ENCODE measurements at places on chromosomes 2 and 18. TPM values are rescaled to one million over a fixed set of nuclear protein-coding genes. Genes with fewer than 3 reads are reported as not detected.
A peak's percentile ranks its signal among the peaks of the same experiment; 100 is the strongest.

RUFY4 gene
- total RNA-seq = not detected

BZW1 gene
- total RNA-seq = 72.2 TPM

TRAK2 gene
- 163 TPM for total RNA-seq

RGPD3 gene
- total RNA-seq = 0.08 TPM

CCDC74A gene
- 0.35 TPM for total RNA-seq

CMPK2 gene
- 2.7 TPM for total RNA-seq

SLC4A3 gene
- total RNA-seq = 503 TPM

SGO2 gene
- 1.3 TPM for total RNA-seq

SNTG2 gene
- 0.73 TPM for total RNA-seq

KCNIP3 gene
- 8.4 TPM for total RNA-seq

ALPP gene
- not detected for total RNA-seq

C2orf72 gene
- 0.05 TPM for total RNA-seq

COL4A3 gene
- total RNA-seq = 5.8 TPM

SPATA3 gene
- not detected for total RNA-seq

DCDC2C gene
- total RNA-seq = not detected

DSC3 gene
- total RNA-seq = not detected

MYO5B gene
- total RNA-seq = 0.38 TPM

FNDC4 gene
- total RNA-seq = 2.0 TPM

FIGN gene
- total RNA-seq = 13.5 TPM

DNA sequence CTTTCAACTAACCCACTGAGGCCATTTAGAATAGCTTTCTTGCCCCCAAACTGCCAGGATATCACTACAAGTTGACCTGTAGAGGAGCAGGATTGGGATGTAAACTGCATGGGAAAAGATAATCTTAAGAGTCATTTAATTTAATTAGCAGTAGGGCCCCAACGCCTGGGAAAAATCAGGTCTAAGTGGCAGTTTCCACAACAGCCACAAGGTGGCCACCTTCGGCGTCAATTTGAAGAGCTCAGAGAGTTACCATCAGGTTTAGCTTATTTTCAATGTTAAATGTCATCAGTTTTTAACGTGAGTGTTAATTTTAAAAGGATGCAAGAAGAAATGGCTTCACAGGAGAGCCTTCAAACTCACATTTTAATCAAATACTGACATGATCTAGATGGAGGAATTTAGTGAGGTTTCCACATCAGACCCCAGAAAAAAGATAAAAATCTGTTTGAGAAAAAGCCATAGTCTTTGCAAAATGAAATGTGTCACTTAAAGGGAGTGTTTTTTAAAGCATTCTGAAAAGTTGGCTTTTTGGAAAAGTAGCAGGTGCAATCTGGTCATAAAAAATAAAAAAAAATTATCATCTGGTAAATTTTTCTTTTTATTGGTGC lies 77.3 kb upstream of the UPP2 start:
- peak; percentile 62 for DNase-seq

DNA sequence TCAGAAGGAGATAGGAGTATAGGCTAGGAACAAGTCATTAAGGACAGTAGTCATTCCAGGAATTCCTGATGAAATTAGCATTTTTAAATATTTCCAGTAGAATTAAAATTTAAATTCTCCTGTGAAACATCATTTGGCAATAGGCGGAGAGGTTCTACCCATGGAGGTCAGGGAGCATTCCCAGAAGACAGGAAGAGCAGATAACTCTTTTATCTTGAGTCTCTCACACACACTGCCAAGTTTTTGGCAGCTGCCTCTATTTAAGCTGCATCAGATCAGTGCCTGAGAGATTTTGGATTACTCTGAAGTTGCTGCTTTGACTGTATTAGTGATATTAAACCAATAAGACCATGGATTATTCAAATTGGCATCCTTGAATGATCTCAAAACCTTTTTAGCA lies 714.7 kb downstream of the EPHA4 start:
- DNase-seq = no peak

- DNase-seq = no peak
These were observed 113.9 kb upstream of the CCDC68 start for GRCh38 chr18:55073116-55073515.

DNA sequence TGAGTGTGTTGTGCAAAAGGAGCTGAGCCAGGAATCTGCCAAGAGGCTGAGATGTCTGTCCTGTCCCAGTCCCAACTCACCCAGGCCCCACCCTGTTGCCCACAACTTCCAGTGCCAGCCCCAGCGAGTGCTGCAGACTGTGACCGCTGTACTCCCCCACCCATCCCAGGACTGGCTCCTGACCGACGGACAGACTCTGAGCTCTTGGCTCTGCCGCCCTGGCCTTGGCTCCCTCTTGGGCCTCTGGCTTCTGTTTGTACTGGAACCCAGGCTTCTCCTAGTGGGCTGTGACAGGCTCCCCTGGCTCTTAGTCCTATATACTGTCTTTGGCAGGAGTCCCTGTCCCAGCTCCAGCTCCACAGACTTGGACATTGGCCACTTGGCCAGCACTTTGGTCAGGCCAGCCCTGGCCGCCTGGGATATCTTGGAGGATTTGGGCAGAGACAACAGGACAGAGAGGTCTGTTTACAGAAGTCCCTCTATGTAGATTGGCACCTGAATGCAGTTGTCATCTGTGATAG lies 41.1 kb downstream of the ACOXL start:
- peak; percentile 90 for DNase-seq

GRCh38 chr18:55076643-55077218 lies 117.5 kb upstream of the CCDC68 start:
- DNase-seq = no peak

DNA sequence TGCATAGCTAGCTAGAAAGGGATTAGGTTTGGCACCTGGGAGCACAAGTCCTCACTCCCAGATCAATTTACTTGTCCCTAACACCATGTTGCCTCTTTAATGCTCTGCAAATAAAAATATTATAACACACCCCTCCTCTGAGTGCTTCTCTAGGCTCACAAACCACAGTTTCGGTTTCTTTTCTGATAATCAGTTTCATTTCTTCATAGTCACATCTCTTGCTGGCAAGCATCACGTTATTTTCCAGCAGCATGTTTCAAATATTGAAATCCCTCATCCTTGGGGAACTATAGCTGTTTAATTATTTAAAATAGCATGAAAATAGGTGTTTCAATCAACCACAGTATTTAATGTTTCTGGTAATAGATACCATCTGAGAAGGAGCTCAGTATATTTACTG lies 13.9 kb upstream of the SMCHD1 start:
- DNase-seq = no peak

DNA sequence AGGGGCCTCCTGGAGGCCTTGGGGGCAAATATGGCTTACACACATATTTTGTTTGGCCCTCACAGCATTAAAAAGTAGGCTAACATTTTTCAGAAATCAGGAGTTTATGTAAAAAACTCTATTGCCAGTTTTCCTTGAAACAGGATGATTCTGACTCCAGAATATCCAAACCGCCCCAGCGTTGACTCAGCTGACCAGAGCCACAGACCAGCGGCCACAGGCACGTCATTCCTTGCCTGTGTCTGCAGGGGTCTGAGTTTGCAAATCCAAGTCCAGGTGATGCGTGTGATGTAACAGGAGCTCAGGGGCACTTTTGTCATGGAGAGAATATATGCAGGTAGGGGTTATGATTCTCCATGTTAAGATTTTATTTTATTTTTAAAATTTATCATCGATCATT lies 79.4 kb upstream of the ALKAL2 start:
- DNase-seq = no peak

GRCh38 chr18:74489676-74490075 lies 6.5 kb upstream of the CNDP2 start:
- no peak for DNase-seq

DNA sequence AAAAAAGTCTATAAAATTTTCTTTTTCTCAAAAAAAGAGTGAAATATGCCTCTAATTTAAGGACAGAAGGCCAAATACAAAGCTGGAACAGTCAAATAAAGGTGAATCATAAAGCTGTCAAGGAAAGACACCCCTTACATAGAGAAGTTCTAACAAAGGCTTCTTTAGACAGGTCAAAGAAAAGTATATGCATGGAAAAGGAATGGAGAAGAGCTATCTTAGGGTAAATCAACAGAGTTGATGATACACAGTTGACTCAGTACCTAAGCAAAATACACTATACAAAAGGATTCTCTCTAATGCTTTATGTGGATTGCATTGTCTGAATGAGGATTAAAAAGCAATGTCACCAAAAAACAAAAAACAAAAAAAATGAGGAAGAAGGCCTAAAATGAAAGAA lies 214.8 kb downstream of the TXNL1 start:
- DNase-seq = no peak

DNA sequence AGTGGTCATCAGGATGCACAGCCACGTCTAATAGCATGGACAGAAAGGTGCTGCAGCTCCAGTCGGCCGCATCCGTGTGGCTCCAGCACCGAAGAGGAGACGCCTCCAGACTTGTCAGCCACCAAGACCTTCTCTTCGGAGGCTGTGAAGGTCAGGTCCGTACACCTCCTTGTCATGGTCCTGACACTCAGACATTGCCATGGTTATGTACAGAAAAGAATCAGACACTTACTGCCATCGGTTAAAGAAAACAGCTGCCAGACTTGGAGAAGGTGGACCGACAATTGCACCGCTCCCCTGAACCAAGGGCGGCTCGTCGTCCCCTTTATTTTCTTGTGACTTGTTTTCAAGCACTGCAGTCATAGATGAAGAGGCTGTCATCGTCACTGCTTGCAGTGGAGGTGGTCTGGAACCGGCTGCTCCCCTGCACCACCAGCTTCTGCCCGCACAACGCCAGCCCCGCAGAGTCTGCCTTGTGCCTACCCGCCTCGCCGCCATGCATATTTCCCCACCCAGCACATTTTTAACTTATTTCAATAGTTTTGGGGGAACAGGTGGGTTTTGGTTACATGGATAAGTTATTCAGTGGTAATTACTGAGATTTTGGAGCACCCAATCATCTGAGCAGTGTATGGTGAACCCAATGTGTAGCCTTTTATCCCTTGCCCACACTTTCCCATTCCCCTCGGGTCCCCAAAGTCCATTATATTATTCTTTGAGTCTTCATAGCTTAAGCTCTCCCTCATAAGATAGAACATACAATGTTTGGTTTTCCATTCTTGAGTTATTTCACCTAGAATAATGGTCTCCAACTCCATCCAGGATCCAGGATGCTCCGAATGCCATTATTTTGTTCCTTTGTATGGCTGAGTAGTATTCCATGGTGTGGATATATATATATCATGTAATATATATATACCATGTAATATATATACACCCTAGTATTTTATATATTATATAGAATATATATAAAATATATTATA lies 18.1 kb downstream of the FBXO48 start:
- no peak for DNase-seq

- DNase-seq = no peak
These were observed 11.2 kb downstream of the CFAP210 start for GRCh38 chr2:169683054-169683424.

DNA sequence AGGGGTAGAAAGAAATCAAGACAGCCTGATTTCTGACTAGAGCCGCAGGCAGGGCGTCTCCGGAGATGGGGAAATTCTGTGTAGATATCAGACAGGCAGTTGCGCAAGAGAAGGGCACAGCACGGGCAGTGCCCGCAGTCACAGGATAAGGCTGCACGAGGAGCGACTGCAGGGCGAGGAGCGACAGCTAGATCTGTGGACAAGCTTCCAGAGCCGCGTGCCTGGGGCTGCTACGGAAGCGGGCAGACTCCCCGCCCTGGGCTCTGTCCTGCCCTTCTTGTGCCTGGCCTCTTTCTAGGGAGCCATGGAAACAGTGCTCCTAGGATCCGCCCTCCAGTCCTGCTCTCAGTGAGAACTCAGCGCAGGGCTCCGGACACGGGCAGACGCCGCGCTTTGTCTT lies 12.6 kb downstream of the MC5R start:
- DNase-seq = no peak

GRCh38 chr18:5729983-5730699 lies 165.2 kb downstream of the TMEM200C start:
- DNase-seq = peak; percentile 73

GRCh38 chr18:36608107-36608506 lies 220.7 kb downstream of the TPGS2 start:
- DNase-seq = no peak

DNA sequence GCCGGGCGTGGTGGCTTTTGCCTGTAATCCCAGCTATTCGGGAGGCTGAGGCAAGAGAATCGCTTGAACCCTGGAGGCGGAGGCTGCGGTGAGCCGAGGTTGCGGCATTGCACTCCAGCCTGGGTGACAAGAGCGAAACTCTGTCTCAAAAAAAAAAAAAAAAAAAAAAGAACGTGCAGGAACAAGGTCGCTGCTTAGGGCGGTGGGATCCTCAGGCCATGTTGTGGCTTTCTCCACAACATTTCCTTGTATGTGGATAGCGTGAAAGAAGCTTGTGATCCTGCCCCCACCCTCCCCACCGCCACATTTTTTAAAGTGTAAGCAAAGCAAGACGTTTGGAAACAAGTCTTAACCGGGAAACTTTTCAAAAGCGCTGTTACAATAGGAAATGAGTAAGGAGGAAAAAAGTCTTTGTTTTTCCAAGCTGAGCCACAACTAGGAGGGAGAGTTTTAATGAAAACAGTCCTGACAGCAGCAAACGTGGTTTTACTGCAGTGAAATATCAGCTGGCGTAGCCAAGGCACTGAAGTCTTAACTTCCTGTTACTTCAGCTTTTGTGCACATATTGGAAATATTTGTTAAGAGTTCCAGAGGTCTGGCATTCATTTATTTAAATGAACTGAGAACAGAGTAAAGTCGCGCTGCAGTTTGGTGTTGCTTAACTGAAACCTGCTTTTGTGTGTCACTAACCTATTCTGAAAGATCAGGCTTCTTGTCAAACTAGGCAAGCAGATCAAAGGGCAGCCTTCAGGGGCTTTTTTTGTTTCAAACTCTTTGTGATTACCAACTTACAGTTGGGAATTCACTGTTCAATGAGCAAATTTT lies 3.8 kb downstream of the TGIF1 start:
- DNase-seq = peak; percentile 45

DNA sequence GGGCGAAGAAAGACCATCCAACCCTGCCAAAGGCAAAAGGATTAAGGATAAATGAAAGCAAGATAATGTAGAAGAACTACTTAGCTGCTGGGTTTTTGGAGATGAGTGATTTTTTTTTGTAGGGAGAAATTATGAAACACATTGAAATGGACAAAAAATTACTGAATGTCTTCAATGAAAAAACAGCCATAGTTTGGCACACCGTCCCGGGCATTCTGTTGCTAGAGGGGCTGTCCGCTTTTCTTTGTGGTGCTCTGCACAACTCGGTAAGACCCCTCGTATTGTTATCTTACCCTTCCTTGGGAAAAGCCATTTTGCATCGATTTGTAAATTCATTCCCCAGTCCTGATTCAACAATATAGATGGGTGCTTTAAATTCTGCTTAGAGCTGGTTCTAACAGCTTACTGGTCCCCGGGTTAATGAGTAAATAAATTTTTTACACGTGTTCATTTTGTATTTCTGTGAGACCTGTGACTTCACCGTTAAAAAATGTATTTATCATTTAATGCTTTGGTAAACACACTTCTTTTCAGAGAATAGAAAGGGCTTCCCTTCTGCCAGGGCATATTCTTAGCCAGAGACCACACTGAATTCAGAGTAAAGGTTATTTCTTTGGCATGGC lies 912 bp upstream of the LAPTM4A start:
- DNase-seq = no peak

GRCh38 chr2:146301287-146301686 lies 1543.5 kb upstream of the ACVR2A start:
- no peak for DNase-seq

GRCh38 chr18:55419132-55419946 lies 168.7 kb downstream of the TCF4 start:
- DNase-seq = no peak

GRCh38 chr2:202299712-202300111 lies 34.1 kb downstream of the NOP58 start:
- no peak for DNase-seq

GRCh38 chr18:28075501-28075900 lies 101.4 kb downstream of the CDH2 start:
- no peak for DNase-seq
